HuH-7 (cell line): ENCODE measurements at places on chromosomes 3 and 15.

- DNase-seq = no peak
These were observed 49.3 kb downstream of the CMTM6 start for GRCh38 chr3:32453346-32453745.

- DNase-seq = no peak
These were observed 11.8 kb downstream of the TNK2 start for GRCh38 chr3:195896361-195897080.

- no peak for DNase-seq
These were observed 11.9 kb downstream of the CISH start for GRCh38 chr3:50599716-50600118.

- DNase-seq = no peak
These were observed 229.0 kb downstream of the OXSM start for GRCh38 chr3:26018889-26019288.

DNA sequence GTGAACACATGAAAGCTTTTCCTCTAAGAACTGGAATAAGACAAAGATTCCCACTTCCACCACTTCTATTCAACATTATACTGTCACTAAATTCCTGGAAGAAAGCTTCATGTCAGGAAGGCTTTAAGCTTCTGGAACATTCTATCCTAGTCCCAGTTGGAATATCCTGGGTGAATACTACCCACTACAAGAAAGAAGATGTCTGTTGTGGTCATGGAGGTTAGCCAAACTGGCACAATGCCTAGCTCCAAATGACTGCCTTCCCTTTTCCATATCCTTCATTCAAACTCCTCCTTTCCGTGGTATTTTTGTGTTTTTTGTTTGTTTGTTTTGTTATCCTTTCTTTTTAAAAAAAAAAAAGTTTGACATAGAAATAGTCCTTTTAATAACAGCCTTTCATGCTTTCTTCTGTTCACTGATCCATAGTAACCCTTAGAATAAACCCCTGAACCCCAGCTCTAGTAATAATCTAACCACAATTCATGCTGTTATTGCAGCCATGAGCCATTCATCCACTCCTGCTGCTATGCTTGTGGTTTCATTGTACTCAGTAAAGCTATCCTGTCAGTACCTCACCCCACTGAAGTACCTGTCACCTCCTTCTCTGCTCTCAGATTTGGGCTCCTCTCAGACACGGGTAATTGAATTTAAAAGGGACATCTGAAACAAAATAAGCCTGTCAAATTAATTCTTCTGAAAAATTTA is 447.5 kb downstream of the IGSF11 start:
- DNase-seq = no peak

DNA sequence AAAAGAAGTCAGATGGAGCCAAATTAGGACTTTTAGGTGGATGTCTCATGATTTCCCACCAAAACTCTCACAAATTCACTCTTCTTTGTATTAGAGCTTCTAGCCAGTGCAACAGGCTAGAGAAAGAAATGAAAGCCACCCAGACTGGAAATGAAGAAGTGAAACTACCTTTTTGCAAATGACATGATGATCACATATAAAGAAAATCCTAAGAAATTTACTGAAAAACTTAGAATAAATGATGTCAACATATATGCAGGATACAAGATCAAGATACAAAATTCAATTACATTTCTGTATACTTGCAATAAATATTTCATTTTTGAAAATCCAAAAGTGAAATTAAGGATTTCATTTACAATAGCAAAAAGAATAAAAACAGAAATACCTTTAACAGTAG is 110.8 kb downstream of the LRIG1 start:
- no peak for DNase-seq

DNA sequence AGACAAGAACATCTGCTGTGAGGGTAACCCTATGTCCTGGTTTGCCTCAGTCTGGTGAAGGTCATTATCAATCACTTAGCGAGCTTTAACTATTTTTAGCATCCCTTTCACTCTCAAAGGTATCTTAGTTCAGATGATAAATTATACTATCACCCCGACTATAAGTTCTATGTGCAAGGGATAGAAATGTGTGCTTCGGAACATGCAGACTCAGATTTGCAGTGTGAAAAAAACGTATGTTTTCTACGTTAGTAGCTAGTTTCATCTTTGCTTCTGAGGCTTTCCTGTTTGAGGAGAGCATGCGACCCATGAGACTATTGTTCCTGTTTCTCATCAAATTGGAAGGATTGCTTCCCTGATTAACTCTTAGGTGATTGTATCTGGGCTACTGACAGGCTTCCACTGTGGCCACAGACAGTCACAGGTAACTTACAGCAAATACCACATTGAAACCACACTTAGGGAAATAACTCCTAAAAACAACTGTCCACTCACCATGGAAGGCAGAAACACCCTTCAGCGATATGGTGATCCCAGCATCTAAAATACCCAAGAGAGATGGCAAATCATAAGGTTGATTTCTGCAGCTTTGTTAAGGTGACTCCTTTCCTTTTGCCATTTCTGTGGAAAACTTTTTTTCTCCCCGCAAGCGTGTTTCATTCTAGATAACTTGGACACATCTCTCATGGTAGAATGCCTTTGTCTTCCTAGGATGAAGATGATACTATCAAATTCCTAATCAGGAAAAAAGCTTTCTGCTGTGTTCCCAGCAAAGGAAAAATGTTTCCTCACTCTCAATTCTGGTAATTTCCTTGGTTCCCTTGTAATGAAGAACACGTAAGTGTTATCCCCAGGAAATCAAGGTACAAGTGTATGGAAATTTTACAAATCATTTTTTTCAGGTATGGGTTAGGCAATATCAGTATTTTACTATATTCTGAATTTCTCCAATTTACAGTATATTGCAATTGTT is 5.2 kb downstream of the GCSAM start:
- DNase-seq = no peak

- DNase-seq = no peak
These were observed 7.8 kb downstream of the LRCH3 start for GRCh38 chr3:197798863-197799262.

DNA sequence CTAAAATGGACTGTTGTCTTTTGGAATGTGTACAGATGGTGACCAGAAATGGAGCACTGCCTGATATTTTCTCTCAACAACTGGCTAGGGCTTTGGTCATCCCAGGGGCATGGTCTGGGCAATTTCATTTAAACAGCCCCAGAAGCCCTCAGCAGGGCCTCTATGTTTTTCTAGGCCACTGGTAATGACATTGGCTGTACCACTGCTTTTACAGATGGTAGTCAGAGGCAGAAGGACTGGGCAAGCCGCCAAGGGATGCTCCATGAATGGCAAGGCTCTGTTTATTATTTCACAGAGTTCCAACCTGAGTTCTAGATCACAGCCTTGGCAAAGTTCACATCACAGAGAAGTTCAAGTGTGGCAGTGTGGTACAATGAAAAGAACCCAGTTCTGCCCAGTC is 37.0 kb upstream of the LMCD1 start:
- DNase-seq = no peak

DNA sequence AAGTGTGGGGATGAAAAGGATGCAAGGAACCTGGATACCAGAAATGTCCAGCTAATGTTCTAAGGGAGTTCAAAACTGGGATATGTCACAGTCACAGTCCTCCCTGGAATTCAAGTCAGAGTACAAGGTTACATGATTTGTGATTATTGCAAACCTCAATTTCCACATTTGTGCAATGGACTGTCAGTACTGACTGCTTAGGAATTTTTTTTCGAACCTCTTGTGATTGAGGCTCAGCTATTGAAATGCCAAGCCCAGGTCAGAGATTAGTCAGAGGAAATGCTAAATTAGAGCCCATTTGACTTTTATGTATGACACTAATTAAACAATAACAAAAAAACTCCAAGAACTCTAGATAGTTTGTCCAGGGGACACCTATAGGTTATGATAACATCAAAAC is 210.2 kb downstream of the THSD4 start:
- no peak for DNase-seq

DNA sequence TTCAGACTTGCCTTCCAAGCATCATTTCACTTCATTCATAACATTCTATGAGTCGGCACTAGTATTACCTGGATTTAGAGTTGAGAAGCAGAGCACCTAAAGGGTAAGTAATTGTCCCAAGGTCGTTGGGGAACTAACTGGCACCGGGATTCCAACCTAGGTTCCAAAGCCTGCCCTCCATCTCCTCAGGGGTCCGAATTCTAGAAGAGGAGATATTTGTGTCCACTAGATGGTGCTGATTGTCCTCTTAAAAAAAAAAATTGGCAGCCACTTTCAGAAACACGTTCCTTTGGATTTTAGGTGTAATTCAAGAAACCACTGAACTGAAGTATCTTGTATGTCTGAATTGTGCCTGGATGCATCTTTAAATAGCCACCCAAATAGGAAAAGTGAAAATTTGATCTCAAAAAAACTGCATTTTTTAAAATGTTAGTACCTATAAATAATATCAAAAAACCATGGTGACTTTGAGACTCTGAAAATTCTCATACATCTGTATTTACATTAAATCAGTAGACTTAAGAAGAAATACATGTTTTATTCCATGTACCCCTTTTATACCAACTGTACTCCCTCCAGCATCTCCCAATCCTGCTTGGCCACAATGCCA is 3.9 kb upstream of the FSIP1 start:
- DNase-seq = peak; percentile 36

DNA sequence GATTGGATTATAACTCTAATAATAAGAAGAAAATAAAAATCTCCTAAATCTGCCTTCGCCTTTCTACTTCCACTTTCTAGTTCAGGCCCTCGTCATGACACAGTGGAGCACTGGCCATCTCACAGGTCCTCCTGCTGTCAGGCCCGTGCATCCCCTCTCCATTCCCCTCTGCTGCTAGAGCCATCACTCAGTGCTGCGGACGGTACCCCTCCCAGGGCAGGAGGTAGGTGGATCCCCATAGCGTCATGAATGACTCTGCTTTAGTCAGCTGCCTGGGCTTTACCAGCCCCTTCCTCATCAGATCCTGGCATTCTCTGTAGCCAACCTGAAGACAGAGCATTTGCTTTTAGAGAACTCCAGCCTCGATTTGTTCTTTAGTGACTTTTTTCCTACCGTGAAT is 12.0 kb upstream of the PPP1R2 start:
- no peak for DNase-seq

DNA sequence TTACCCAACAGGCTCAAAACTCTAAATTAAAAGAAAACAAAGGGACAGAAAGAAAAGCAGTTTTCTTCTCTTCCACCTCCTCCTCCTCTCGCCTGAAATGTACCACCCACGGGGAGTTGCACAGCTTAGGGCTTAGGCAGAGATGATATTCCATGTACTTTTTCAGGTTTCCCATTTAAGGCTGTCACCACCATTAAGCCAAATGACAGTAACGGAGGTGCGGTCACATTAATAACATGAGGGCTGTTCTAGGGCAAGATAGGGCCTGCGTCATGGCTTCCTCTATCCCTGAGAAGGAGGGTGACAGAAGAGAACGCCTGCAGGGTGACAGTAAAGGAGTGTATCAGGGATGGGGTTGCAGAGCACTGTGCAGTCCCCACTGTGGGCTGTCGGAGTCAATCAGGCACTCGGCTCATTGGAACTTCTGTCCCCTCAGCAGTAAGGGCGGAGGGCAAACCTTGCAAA is 51.7 kb upstream of the TJP1 start:
- DNase-seq = no peak

GRCh38 chr3:183439515-183439914 is 11.1 kb upstream of the MCF2L2 start:
- DNase-seq = no peak

DNA sequence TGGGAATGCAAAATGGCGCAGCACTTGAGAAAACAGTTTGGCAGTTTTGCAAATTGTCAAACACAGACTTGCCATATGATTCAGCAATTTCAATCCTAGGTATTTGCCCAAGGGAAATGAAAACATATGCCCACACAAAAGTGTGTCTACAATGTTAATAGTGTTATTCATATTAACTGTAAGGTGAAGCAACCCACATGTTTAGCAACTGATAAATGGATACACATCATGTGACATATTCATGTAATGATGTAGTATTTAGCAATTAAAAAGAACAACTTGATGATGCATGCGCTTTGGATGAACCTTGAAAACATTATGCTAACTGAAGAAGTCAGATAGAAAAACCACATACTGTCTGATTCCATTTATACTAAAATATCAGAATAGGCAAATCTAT is 539.0 kb upstream of the PPP2R3A start:
- no peak for DNase-seq

GRCh38 chr3:53590606-53591005 is 96.2 kb downstream of the CACNA1D start:
- no peak for DNase-seq

DNA sequence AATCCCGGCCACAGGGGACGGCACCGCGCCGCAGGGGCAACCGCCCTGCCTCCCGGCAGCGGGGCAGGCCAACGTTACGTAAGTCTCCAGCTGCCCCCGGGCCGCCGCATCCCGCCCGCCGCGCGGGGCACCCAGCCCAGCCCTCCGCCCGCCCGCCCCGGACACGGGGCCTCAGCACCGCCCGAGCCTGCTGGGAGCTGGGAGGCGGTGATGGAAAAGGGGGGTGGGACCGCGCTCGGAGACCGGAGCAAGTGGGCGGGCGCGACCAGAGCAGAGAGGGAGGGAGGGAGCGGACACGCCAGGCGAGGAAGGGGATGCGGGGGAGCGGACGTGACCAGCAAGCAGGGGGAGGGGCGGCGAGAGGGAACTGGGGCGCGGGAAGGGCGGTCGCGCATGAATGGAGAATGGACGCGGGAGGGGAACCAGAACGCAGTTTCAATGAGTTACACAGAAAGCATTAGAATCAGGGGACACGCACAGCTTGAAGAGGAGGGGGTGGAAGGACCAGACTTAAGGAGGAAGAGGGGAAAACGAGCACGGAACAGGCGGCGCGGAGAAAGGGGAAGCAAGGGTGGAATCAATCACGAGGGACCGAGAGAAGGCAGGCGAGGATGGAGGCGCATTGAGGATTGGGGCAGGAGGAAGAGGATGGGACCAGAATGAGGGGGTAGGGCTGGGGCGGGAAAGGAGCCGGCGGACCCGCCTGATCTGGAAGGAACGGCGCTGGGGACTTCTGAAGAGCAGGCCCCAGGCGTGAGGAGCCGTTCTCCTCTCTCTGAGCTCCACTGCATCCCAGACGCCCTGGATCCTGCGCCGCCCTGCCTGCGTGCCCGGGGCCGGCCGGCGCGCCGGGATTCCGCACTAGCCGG is 559 bp downstream of the PKM start:
- DNase-seq = peak; percentile 84

- DNase-seq = no peak
These were observed 50.0 kb upstream of the DGKG start for GRCh38 chr3:186411994-186412393.

- DNase-seq = no peak
These were observed 8.5 kb upstream of the FGD5 start for GRCh38 chr3:14810070-14810791.

- no peak for DNase-seq
These were observed 170.2 kb downstream of the SUCNR1 start for GRCh38 chr3:152043620-152044019.

DNA sequence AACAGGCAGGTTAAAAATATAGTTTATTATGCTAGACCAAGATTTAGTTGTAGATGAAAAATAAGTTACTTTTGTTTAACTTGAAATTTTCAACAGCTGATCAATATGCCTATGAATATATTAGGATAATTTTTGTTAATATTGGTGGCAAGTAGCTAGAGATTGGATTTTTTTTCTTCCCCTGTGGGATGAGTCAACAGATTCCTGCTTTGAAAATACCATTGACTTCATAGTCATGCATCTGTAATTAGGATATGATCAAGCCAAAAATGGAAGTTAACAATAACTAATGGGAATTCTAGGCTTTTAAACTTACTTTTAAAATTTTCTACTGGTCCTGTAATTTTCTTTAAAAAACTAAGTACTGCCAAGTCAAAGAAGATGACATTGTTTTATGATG is 211.7 kb downstream of the ZIC1 start:
- DNase-seq = no peak

- no peak for DNase-seq
These were observed 54.8 kb upstream of the ACTC1 start for GRCh38 chr15:34850121-34850520.
